ENCODE measurements at places on chromosomes 7 and 10.

- no peak for DNase-seq
Measured at GRCh38 chr7:48528646-48529045, 357.4 kb downstream of the ABCA13 start.

DNA sequence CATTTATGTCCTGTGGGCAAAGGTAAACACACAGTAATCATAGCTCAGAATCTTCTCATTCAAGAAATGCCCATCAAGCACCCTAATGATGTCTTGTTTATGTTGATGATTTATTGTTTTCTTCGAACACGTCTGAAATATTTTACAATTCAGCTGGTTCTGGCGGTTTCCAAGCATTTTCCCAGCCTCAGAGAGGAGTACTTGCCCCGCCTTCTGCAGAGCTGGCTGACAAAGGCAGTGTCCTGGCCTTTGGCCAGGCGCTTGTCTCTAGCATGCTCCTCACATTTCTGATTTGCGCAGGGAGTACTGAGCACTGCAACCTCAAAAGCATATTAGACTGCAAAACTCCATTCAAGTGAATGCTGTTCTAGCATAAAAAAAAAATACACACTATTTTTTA, 314.2 kb upstream of the GNAI1 start:
- DNase-seq: peak; percentile 47

DNA sequence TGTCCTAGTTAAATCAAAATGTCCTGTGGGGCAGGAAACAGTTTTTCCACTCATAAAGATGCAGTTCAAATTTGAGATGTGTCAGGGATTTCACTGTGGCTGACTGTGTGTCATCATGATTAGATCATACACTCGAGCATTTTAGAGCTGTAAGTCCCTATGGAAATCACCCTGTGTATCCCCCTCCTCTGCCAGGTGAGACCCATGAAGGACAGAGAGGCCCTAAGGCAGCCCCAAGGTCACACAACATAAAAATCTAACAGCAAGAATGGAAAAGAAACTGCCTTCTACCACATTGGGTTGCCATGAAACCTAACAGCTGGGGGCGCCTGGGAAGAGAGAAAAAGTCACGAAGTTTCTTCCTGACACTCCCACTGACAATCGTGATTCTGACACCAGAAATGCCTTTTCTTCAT, 135.8 kb downstream of the KCNMA1 start:
- DNase-seq: no peak

GRCh38 chr10:29240986-29241660, 47.7 kb upstream of the LYZL1 start:
- DNase-seq: no peak

DNA sequence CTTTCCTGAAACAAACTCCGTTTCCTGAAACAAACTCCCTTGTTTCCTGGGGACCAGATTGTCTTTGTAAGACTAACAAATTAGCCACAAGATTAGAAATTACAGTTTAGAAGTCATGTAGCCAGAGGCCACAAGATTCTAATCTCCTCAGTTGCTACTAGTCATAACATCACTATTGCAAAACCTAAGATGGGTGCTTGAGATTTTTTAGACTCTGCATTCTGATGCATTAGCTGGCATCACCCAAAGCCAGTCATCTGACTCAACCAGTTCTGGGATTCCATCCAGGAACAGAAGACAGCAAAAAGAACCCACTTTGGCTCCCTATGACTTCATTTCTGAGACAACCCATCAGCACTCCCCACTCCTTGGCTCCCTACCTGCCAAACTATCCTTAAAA, 367.9 kb upstream of the MBL2 start:
- DNase-seq: no peak

- no peak for DNase-seq
Measured at GRCh38 chr7:121083138-121083789, 94.8 kb downstream of the CPED1 start.

DNA sequence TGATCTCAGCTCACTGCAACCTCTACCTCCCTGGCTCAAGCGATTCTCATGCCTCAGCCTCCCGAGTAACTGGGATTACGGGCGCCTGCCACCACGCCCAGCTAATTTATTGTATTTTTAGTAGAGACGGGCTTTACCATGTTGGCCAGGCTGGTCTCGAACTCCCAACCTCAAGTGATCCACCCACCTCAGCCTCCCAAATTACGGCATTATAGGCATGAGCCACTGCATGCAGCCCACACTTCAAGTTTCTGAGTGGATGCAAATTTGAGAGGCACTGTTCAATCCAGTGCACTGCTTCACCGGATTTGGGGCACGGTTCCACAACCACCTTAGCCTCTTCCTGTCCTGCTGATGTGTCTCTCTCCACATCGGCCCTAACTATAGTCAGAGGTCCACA, 16.5 kb downstream of the CNPY1 start:
- no peak for DNase-seq

- DNase-seq: no peak
Measured at GRCh38 chr7:30468041-30468440, 10.5 kb downstream of the NOD1 start.

DNA sequence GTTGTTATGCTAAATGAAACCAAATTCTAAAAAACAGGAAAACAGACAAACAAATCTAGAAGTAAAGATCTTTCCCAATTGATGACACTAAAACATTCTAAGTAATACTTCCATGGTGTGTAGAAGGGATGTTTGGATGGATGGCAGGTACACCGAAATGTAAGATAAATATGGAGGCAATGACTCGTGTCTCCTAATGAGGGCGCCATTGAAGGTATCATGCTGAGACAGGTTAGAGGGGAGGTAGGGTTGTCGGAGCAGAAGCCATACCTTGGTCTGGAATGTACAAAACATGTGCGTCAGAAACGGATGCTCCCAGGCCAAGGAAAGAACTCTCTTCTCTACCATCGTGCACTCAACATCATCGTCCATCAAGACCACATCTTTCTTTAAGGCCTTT, 101.4 kb downstream of the PRKCQ start:
- no peak for DNase-seq
